ENCODE measurements at places on chromosomes 3 and 15.

GRCh38 chr15:34684351-34684750 lies 70.4 kb downstream of the GJD2 start:
- no peak for DNase-seq

DNA sequence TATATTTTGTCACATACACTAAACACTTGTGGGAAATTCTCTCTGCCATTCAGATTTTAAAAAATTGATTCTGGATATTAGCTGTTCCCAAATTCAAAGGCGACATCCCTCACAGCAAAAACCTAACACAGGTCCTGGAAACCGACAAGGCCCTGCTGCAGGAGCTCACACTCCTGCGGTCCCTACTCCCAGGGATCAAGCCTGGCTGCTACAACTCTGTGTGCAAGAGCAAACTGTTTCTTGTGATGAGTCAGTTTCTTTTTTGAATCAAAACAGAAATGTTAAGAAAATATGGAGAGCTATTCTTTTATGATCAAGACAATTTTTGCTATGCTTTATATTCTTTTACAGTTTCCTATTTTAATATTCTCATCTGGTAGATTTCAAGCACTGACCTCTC lies 51.0 kb upstream of the TJP1 start:
- no peak for DNase-seq

- DNase-seq = no peak
Measured at GRCh38 chr15:62770752-62771151, 271.8 kb upstream of the TPM1 start.

- no peak for DNase-seq
Measured at GRCh38 chr3:23262766-23263165, 59.6 kb downstream of the UBE2E2 start.

- no peak for DNase-seq
Measured at GRCh38 chr15:41961595-41962202, 10.7 kb downstream of the EHD4 start.

GRCh38 chr3:197491923-197492664 lies 63.7 kb downstream of the BDH1 start:
- DNase-seq = no peak

GRCh38 chr3:27628026-27628750 lies 93.9 kb downstream of the EOMES start:
- DNase-seq = no peak

DNA sequence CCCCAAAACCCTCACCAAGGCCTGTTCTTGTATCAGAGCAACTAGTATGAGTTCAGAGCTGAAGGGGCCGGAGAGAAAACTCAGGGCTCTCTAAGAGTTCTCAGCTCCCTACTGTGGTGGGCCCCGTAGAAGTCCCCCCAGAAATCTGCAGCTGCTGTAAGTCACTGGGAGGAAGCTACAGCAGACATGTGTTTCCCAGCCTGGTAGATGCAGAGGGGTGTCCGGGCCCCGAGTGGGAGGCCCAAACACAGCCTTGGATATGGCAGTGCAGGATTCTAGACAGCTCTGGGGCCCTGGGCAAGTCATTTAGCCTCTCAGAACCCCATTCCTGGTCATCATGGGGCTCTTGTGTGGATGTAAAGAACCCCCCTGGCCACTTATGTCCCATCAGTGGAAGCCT lies 39.2 kb upstream of the CSPG4 start:
- no peak for DNase-seq

DNA sequence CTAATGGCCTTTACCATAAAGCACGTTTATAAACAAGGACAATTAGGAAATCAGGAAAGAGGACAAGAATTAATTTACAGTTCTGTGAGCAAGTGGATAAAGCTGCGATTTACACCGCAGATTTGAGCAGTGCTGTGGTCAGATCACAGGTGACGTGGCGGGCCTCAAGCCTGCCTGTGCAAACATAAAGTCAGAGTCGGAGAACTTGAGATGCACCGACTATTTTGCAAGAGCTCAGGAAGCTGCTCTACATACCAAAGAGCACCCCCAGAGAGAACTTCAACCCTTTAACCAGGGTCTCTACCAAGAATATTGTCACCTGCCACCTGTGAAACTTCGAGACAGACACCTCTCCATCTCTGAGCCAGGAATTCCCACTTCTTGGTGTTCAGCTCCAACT lies 35.7 kb downstream of the MECOM start:
- DNase-seq = no peak
